ENCODE measurements at places on chromosomes 5 and 9.

GRCh38 chr9:134837529-134837928 is 43.1 kb upstream of the FCN2 start:
- DNase-seq: no peak

DNA sequence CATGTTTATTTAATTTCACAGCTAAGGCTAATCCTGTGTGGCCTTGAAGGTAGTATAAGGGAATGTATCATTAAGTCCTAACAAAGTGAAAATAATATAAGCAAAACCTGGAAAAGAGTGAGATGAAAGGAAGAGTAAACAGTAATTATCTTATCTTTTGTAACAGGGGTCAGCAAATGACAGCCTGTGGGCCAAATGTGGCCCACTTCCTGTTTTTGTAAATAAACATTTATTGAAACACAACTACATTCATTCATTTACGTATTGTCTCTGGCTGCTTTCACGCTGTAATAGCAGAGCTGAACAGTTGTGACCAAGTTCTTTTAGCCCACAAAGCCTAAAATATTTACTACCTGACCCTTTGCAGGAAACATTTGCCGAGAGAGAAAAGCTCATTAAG is 78.4 kb upstream of the HTR4 start:
- DNase-seq: no peak

DNA sequence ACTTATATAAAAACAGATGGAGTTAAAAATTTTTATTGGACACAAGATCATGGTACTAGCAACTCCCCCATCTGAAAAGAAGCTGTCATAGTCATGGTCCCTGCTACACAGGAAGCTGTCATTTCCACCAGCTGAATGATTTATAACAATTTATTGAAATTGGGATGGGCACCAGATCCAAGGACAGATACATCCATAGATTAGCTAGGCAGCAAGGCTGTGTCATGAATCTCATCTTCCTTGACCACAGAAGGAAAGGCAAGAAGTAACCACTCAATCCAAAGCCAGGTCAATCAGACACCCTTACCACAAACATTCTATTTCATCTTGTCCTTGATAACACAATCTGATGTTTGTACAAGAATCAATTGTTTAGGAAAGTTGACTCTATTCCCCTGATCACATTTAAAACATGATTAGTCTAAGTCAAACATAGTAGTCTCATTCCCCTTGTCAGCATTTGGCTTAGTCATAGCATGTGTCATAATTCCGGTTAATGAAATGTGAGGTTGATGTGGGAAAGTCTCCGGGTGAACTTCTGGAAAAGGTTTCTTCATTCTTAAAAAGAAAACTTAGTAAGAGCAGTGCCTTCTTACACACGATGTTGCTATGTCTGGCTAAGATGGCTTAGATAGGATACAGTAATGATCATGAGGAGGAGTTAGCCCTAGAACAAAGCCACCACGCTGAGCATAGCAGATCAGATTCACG is 462.6 kb upstream of the PAPPA start:
- DNase-seq: no peak

DNA sequence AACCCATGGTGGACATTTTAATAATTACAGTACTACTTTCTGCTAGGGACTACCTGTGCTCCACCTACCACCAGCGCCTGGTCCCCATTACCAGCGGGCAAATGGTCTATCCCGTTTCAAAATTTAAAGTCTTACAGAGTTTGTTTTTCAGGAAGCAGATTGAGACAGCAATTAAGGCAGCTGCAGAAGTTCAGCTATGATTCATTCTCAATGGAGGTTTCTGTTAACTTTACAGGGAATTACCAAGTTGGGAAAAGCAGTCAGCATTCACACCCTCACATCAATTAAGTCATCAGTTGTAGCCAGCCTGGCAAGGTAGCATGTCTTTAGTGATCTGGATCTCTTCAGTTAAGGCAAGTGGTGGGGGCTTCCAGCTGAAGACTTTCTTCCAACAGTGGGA is 410.6 kb upstream of the DAB2 start:
- DNase-seq: no peak

- DNase-seq: no peak
Measured at GRCh38 chr9:93237540-93237939, 53.6 kb downstream of the WNK2 start.

DNA sequence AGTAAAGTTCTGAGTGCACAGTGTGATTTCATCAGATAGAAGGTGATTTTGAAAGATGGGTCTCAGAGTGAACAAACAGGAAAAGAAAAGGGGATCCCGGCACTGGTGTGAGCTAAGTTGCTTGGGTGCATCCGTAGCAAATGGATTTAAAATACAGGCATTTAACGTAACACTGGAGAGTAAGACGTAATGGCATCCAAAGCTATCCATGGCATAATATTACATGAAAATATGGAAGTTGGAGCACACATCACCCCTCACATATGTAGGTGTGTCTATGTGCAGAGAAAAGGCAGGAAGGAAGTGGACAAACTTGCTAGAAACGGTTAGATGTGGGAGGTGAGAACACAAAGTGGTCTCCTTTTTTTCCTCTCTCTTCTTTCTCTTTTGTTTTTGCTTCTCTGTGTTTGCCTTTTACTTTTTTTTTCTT is 38.2 kb upstream of the SEMA4D start:
- DNase-seq: peak; percentile 70

All from stimulated activated effector memory CD8-positive, alpha-beta T cell treated with anti-CD3 and anti-CD28 coated beads, Interleukin-12 subunit alpha, Interleukin-12 subunit beta, amount 100 ng/mL, for 72 hours (primary cell).